Stimulated activated CD4-positive, alpha-beta T cell treated with anti-CD3 and anti-CD28 coated beads, Interleukin-1b, Interleukin-23, amount 100 ng/mL, for 24 hours (primary cell): ENCODE measurements at places on chromosomes 1 and 21.

GRCh38 chr1:11337580-11338073 lies 64.6 kb downstream of the UBIAD1 start:
- DNase-seq, result peak; percentile 49

DNA sequence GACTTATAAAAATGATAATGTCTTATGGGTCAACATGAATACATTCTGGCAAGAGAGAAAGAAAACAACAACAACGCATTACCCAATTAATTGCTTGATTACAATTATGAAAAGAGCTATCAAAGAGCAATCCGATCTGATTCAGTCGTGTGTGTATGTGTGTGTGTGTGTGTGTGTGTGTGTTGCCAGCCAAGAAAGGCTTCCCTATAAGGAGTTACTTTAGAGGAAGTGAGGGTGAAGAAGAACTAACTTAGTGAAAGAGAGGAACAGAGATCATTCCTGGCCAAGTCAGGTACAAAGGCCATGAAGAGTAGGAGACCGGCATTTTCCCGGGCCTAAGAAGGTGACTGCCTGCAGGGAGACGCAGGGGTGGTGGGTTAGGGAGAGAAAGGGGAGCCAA lies 9.4 kb downstream of the TMEM35B start:
- DNase-seq, result no peak

DNA sequence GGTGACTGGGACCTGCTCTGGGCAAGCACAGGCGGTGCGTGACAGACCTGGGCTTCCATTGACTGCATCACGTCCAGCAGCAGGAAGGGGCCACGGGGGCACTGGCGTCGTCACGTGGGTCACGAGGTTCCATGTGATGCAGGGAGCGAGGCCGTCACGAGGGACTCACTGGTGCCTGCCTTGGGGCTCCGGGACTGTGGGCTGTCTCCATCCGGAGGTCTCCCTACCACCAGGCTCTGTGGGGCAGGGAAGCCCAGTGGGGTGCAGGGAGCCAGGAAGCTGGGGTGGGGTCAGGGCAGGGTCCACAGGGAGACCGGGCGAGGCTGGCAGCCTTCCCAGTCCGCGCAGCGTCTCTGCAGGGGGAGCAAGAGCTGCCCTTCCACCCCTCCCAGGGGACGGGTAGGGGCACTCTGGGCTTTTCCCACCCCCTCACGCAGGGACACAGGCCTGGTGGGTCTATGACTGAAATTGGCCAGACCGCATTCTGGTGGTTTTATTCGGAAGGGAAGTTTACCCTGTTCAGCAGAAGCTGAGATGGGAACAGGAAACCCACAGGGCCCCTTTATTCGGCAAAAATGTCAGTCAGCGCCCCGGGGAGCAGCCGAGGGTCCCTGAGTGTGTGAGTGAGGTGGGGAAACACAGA lies 416 bp upstream of the TNFRSF14 start:
- DNase-seq, result peak; percentile 69

DNA sequence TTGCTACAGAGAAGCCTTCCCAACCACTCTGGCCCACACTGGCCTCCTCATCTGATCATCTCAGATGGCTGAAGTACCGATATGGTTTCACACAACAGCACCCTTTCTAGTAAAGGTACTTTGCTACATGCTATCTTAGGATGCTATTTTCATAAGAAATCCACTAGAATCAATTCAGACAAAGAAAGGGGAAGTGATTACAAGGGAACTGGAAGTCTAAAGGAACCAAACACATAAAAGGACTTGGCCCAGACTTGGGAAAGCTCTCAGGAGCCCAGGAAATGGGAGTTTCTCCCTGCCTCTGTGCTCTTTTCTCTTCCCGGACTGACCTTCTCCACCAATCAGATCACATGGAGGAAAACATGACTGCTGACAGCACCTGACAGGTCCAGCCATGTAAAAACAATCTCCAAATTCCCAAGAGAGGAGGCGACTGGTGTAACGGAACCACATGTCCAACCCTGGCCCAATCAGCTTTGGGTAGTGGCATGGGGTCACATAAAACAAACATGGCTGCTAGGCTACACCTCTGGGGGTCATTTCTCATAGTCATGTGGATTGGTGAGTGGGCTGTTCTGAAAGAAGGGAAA lies 12.7 kb upstream of the FOXE3 start:
- no peak for DNase-seq

DNA sequence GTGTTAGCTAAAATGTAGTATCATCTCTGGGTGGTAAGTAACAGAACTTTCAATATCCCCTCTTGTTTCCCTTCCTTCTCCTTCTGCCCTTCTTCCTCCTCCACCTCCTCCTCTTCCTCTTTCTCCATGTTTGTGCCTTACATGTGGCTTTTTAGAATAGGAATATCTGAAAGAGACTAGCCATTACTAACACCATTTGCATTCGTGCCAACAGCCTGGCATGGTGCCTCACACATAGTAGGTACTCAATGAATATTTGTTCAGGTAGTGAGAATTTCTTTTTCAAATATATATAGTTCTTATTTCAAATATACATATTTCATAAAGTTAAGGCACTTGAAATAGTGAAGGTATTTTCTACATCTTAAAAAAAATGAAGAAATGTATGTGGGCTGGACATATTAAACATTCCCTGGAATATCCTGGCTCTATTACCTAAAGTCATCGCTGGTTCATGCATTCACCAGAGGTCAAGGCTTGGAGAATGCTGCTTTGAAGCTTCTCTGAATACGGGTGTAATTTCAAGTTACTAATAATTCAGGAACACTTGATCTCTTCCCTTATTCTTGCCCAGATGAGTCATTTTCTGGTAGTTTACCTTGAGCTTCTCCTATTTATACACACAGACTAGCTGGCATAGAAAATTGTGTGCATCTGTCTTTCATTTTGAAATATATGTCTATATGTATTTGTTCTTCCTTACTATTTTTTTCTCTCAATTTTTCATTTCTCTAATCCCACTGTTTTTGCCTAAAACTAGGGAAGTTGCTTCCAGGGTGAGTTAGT lies 319.4 kb downstream of the TGFB2 start:
- DNase-seq, result no peak

- no peak for DNase-seq
Measured at GRCh38 chr1:164586591-164586990, 27.6 kb downstream of the PBX1 start.

DNA sequence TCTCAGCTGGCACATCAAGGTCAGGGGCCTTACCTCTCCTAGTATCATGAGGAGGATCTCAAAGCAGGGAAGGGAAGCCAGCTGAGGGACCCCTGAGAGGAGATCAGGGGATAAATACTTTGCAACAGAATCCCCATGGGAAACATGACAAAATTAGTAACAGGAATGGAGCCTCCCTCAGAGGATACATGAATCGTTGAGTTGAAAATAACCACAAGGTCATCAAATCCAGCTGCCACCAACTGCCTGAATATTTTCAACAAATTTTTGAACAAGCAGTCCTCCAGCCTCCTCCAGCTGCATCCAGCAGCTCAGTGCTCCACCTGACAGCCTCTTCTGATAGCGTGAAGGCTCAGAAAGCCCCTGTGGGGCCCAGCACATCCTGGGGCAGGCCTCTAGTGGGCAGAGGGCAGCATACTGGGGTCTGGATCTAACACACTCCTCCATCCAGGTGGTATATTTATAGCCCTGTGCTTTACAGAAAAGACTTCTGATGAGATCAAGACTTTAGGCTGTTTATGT lies 404.3 kb downstream of the NTNG1 start:
- no peak for DNase-seq

DNA sequence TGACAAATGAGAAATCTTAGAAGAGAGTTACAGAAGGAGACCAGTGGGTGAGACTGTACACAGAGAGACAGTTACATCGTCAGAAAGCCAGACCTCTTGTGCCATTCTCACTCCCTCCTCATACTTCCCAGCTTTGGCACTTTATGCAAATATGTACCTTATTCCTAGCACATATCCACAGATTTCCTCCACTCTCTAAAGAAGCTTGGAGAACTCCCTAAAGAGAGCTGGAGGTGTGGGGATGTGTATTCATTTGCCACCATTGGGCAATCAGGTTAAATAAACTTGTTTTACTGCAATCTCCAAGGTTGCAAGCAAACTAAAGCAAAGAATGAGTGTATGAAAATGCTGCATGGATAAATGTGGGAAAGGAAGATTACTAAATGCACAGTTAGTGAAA lies 380.9 kb upstream of the PRMT6 start:
- no peak for DNase-seq

GRCh38 chr1:158864595-158864994 lies 33.4 kb downstream of the MNDA start:
- DNase-seq, result no peak

DNA sequence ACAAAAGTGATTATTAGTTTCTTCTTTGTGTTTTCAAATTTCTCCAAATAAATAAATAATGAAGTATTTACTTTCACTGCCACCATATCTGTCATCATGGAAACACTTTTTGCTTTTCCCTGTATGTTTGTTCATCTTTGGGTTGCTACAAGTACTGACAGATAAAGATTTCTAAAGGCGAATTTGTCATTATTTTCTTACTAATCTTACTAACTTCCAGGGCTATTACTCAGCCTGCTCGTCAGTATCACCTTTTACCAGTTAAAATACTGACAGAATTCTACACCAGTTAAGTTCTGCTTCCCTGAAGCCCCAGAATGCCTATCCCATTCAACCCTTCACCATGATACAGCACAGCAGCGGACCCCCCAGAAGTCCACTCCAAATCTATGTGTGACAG lies 106.1 kb downstream of the CDC42BPA start:
- no peak for DNase-seq

DNA sequence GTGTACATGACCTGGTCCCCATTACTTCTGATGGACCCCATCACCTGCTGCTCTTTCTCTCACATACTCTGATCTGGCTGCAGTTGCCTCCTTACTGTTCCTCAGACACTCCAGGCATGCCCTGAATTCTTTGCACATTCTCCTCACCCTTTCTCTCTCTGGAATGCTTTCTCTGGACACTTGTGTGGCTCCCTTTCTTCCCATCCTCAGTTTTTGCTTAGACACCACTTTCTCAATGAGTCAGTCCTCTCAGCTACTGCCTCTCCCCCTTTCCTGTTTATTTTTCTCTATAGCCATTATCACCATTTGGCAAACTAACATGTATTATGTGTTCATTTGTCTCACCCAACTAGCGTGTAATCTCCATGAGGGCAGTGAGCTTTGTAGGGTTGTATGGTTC lies 28.1 kb downstream of the PLXNA2 start:
- no peak for DNase-seq

DNA sequence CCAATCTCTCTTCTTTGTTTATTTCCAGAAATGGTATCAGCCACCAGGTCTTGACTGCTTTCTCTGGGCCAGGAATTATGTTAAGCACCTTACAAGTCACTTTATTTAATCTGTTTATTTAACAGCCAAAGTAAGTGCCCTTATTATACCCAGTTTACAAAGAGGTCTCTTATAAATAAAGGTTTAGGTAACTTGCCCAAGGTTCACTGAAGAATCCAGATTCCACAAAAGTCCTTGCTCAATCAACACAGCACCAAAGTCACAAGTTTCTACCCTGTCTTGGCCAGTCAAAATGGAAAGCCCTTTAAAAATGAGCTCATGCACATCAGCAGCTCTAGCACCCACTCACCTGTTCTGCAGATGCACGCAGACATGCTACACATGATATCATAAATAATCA lies 28.0 kb upstream of the ATP1A1 start:
- DNase-seq, result no peak

GRCh38 chr21:45078877-45079281 lies 4.5 kb downstream of the ADARB1 start:
- DNase-seq, result no peak

DNA sequence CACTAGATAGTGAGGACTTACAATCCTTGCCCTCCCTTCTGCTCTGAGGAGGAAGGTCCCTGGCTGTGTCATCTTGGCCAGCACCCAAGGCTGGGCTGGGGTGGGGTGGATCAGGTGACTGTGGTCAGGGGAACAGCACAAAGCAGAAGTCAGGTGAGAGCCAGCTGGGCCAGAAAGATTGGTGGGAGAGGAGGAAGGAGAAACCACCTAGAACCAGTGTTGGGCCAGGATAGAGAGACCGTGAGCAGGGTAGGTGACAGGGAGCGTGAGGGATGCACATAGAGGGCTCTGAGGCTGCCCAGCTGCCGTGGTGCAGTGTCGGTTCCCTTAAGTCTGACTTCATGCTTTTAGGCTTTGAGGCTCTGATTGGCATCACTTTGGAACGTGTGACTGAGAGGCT lies 22.7 kb downstream of the NCF2 start:
- no peak for DNase-seq

- DNase-seq, result no peak
Measured at GRCh38 chr1:223802032-223802431, 43.7 kb downstream of the TP53BP2 start.

DNA sequence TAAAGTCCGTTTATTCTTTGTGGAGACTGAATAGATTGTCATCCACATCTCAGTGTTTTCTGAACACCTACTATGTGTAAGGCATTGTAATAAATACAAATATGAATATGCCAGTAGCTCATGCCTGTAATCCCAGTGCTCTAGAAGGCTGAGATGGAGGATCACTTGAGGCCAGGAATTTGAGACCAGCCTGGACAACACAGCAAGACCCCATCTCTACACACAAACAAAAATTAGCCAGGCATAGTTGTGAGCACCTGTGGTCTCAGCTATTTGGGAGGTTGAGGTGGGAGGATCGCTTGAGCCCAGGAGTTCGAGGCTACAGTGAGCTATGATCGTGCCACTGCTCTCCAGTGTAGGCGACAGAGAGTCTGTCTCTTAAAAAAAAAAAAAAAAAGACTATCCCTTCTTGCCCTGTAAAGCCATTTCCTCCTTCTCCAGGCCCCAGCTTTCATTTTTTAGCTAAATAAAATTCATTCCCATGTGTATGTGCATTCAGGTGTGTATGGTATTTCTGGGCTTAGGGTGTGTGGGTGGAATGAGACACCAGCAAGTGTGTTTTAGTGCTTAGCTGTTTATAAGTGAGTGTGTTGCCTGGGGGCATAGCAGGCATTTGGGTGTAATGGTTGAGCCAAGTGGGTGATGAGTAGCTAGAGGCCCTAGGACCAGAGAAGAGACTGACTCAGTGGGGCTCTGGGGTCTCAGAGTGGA lies 7.8 kb downstream of the CELSR2 start:
- no peak for DNase-seq

DNA sequence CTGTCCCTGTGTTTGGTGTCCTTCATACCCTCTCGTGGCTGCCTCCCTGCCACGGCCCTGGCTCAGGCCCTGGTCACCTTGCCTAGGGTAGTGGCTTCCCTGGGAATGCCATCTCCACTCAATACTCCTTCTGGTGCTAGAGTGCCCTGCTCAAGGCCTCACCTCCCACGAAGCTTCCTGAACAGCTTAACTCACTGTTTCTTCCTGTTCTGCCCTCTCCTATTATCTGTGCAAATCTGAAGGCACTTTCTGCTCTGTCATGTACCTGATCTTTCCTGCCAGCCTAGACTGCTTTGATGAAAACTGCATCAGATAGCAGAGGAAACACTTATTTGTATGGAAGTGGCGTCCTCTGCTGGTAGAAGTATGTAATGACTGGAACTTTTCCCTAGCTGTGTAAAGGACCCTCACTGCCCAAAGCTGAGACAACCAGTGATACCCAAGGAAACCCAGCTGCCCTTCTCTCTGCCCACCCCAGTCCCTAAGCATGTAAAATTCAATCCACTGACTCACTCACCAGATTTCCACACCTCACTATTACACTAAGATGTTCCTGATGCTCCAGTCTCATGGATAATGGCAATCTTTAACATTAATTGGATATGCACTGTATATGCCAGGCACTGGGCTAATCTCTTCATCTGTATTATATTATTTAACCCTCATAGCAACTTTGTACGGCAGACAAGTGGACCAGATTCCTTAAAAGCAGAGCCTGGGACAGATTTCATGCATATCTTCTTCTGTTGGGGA lies 36.2 kb upstream of the BTG2 start:
- DNase-seq, result no peak
